Stimulated activated memory B cell treated with anti-CD40 and anti-IgM and Interleukin-4, amounts not matched to agents 10 μg/mL and 1 μg/mL and 100 μg/mL, for 72 hours (primary cell): ENCODE measurements at places on chromosomes 5 and 9.

DNA sequence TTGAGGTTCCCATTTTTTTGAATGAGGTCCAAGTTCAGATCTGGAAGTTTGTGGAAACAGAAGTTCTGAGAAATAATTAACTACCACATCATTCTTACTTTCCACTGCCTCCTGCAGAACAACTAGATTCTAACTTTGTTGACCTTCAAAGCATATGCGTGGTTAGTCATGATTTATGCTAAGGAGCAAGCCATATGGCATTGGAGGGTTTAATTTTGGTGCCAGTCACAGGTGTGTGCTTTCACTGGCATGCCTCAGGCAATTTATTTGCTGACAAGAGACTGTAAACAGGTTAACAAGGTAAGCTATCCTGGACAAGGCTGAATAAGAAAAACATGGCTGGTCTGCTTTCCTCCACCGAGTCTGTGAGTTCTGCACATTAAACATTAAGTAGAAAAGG, 31.5 kb downstream of the HMHB1 start:
- H3K36me3 ChIP-seq: no peaks in the 10 kb centered on the region
- no peak overlapping the region for H3K27ac ChIP-seq
- no peak for ATAC-seq
- no peak overlapping the region for H3K4me3 ChIP-seq

- peaks cover 46% of the 10 kb centered on the region for H3K36me3 ChIP-seq
- peaks cover 22% of the 10 kb centered on the region for H3K4me1 ChIP-seq
- no peak overlapping the region for H3K4me3 ChIP-seq
- no peak overlapping the region for H3K27ac ChIP-seq
Observed at GRCh38 chr5:134893748-134894505, 11.0 kb upstream of the PCBD2 start.

- H3K27ac ChIP-seq: peak overlapping the region; percentile 94
- H3K27me3 ChIP-seq: no peaks in the 10 kb centered on the region
- H3K4me1 ChIP-seq: peaks cover 79% of the 10 kb centered on the region
- no peak overlapping the region for H3K4me3 ChIP-seq
- peaks cover 34% of the 10 kb centered on the region for H3K36me3 ChIP-seq
- ATAC-seq: no peak
Observed at GRCh38 chr5:158755986-158756385, 343.7 kb downstream of the EBF1 start.

DNA sequence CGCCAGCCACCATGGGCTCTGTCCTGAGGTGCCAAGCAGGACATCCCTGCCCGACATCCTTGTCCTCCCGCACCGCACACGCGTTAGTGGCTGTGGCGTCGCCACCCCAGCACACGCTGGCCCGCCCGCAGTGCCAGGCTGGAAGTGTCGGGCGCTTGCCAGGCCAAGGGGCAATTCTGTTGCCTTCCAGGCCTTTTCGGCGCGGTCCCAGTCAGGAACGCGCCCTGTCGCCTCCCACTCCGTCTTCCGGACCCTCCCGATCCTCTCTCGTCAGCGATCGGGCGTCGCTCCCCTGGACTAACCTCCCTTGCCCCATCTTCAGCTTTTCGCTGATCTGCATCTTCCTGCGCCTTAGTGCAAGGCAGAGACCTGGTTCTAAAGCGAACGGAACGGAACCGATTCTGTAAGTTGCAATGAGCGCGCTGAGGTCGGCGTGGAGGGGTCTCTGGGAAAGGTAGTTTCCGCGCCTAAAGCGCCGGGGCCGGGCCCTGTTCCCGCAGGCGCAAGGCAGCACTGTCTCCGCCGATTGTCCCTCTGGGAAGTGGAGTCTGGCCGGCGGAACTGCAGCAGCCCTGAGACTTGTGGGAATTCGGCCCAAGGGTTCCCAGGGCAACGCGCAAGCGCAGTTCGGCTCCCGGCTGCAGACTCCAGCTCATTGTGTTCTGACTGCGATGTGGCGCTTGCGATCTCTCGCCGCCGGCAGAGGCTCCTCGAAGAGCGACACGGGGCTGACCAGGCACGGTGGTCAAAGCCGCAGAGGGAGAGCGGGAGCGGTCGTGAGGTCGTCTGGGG, at the start of gene ZNF454:
TSS of gene ZNF454 (plus strand) at position 630 of the 792 bp plus-strand sequence. CDS start 1,594 bp downstream, outside the sequence.
- H3K4me3 ChIP-seq: no peak within 1 kb of the TSS
- peaks cover 28% of the 10 kb centered on the region for H3K36me3 ChIP-seq
- no peak for ATAC-seq
- no peaks in the 10 kb centered on the region for H3K4me1 ChIP-seq

DNA sequence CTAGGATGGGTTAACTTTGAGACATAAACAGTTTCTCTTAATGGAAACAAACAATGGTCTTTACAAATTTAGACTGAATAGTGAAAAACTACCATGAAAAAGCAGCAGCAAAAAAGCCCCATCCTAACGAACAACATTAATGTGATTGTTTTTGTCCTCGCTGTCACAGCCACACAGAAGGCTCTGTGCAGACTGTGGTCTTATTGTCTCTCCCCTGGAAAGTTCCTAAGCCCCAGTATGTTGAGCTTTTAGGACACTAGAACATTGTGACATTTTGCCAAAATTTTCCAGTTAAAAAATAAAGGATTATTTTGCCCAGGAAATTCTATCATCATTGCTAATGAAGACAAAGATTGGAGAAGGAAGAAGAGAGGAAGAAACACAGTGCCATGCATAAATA, 12.6 kb upstream of the SOWAHA start:
- no peak overlapping the region for H3K27ac ChIP-seq
- no peak overlapping the region for H3K4me3 ChIP-seq
- H3K36me3 ChIP-seq: no peaks in the 10 kb centered on the region
- no peak for ATAC-seq
- H3K27me3 ChIP-seq: peaks cover 60% of the 10 kb centered on the region

GRCh38 chr5:116313366-116313765, 228.5 kb downstream of the COMMD10 start:
- H3K4me3 ChIP-seq: no peak overlapping the region
- H3K27me3 ChIP-seq: no peaks in the 10 kb centered on the region
- peaks cover 92% of the 10 kb centered on the region for H3K36me3 ChIP-seq

- no peaks in the 10 kb centered on the region for H3K36me3 ChIP-seq
- H3K27ac ChIP-seq: no peak overlapping the region
- H3K4me3 ChIP-seq: no peak overlapping the region
- no peaks in the 10 kb centered on the region for H3K4me1 ChIP-seq
- H3K27me3 ChIP-seq: no peaks in the 10 kb centered on the region
Observed at GRCh38 chr9:115717711-115718173, 435.8 kb upstream of the PAPPA start.

GRCh38 chr5:138282920-138283742, 8.7 kb upstream of the GFRA3 start:
- H3K27ac ChIP-seq: no peak overlapping the region
- no peaks in the 10 kb centered on the region for H3K27me3 ChIP-seq
- H3K36me3 ChIP-seq: no peaks in the 10 kb centered on the region
- no peak overlapping the region for H3K4me3 ChIP-seq

GRCh38 chr5:133052317-133053175, 733 bp downstream of the HSPA4 start:
- H3K4me1 ChIP-seq: peaks cover 64% of the 10 kb centered on the region
- no peaks in the 10 kb centered on the region for H3K27me3 ChIP-seq
- peak overlapping the region; percentile 100 for H3K27ac ChIP-seq
- peaks cover 7% of the 10 kb centered on the region for H3K36me3 ChIP-seq

GRCh38 chr5:169875091-169875728, 105.1 kb downstream of the INSYN2B start:
- no peak for ATAC-seq
- H3K4me3 ChIP-seq: no peak overlapping the region
- no peak overlapping the region for H3K27ac ChIP-seq
- peaks cover 56% of the 10 kb centered on the region for H3K36me3 ChIP-seq

GRCh38 chr9:4700932-4701331, 21.6 kb downstream of the CDC37L1 start:
- peaks cover 7% of the 10 kb centered on the region for H3K4me1 ChIP-seq
- peaks cover 26% of the 10 kb centered on the region for H3K36me3 ChIP-seq
- H3K27me3 ChIP-seq: no peaks in the 10 kb centered on the region
- H3K27ac ChIP-seq: peak overlapping the region; percentile 39

GRCh38 chr5:14234204-14234603, 91.1 kb downstream of the TRIO start:
- H3K4me3 ChIP-seq: no peak overlapping the region
- H3K36me3 ChIP-seq: no peaks in the 10 kb centered on the region
- H3K27ac ChIP-seq: no peak overlapping the region
- peaks cover 71% of the 10 kb centered on the region for H3K4me1 ChIP-seq
- H3K27me3 ChIP-seq: no peaks in the 10 kb centered on the region

GRCh38 chr5:73827106-73827450, 201.1 kb downstream of the ARHGEF28 start:
- H3K4me3 ChIP-seq: no peak overlapping the region
- no peaks in the 10 kb centered on the region for H3K27me3 ChIP-seq
- ATAC-seq: no peak
- no peak overlapping the region for H3K27ac ChIP-seq
- H3K36me3 ChIP-seq: no peaks in the 10 kb centered on the region
- no peaks in the 10 kb centered on the region for H3K4me1 ChIP-seq

- no peak for ATAC-seq
- H3K27ac ChIP-seq: no peak overlapping the region
- no peaks in the 10 kb centered on the region for H3K4me1 ChIP-seq
- no peak overlapping the region for H3K4me3 ChIP-seq
- no peaks in the 10 kb centered on the region for H3K27me3 ChIP-seq
Observed at GRCh38 chr9:16075696-16076095, 522.9 kb downstream of the CCDC171 start.

- H3K27me3 ChIP-seq: no peaks in the 10 kb centered on the region
- H3K27ac ChIP-seq: no peak overlapping the region
- no peaks in the 10 kb centered on the region for H3K36me3 ChIP-seq
- no peak for ATAC-seq
- H3K4me3 ChIP-seq: no peak overlapping the region
- no peaks in the 10 kb centered on the region for H3K4me1 ChIP-seq
Observed at GRCh38 chr5:45680950-45681349, 15.2 kb downstream of the HCN1 start.

DNA sequence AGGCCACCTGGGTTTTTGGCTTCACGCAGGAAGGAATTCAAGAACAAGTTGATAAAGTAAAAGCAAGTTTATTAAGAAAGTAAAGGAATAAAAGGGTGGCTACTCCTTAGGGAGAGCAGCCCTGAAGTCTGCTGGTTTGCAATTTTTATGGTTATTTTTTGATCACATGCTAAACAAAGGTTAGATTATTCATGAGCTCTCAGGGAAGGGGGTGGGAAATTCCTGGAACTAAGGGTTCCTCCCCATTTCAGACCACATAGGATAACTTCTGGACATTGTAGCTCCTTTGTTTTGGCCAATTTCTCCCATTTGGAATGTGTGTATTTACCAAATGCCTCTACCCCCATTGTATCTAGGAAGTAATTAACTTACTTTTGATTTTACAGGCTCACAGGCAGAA, 63.9 kb upstream of the SYK start:
- peaks cover 5% of the 10 kb centered on the region for H3K4me1 ChIP-seq
- peaks cover 15% of the 10 kb centered on the region for H3K36me3 ChIP-seq
- no peak for ATAC-seq
- H3K4me3 ChIP-seq: no peak overlapping the region

GRCh38 chr5:126043688-126044087, 379.5 kb upstream of the GRAMD2B start:
- ATAC-seq: no peak
- H3K27me3 ChIP-seq: no peaks in the 10 kb centered on the region
- H3K36me3 ChIP-seq: no peaks in the 10 kb centered on the region

- H3K27me3 ChIP-seq: no peaks in the 10 kb centered on the region
- peak overlapping the region; percentile 10 for H3K27ac ChIP-seq
- ATAC-seq: no peak
Observed at GRCh38 chr5:96968614-96969013, 32.7 kb downstream of the LNPEP start.

DNA sequence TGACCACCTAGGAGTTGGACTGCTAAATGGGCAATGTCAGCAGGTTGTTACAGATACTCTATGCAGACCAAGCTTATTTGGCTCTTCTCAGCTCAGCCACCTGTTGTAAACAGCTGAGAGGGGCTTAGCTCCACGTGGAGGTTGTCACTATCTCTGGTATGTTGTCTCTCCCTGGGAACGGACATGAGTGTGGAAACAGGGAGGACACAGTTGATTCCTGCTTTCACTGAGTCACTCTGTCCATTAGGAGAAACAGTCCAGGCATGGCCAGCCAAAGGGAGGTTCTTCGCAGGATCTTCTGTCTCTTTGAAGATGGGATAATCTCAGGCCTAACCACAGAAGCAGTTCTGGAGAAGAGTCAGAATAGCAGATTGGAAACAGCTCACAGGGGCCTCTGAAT, 121.2 kb downstream of the PALM2AKAP2 start:
- no peaks in the 10 kb centered on the region for H3K27me3 ChIP-seq
- no peak for ATAC-seq

DNA sequence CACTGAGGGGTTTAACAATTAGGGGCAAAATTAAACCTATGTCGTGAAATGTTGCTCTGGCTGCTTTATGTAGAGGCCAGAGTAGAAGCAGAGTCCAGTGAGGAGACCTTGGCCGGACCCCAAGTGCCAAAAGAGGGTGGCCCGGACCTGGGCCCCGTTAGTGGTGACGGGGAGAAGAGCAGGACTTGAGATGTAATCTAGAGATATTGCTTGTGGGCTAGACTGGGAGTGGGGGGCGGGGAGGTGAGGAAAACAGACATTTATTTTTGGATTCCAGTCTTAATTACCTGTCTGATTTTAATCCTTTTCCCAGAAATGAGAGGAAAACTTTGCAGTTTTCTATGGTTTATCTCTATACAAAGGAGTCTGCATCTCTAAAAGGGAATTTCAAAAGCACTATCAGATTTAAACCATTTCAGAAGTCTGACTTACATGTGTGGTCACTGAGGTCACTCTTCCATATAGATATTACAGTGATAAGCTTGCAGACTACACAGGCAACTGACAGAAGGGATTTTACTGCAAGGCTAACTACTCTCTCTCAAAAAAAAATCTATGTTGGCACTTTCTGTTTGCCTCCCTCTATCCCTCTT, 108.1 kb downstream of the MED27 start:
- no peak overlapping the region for H3K27ac ChIP-seq
- no peaks in the 10 kb centered on the region for H3K27me3 ChIP-seq
- H3K36me3 ChIP-seq: peaks cover 31% of the 10 kb centered on the region

DNA sequence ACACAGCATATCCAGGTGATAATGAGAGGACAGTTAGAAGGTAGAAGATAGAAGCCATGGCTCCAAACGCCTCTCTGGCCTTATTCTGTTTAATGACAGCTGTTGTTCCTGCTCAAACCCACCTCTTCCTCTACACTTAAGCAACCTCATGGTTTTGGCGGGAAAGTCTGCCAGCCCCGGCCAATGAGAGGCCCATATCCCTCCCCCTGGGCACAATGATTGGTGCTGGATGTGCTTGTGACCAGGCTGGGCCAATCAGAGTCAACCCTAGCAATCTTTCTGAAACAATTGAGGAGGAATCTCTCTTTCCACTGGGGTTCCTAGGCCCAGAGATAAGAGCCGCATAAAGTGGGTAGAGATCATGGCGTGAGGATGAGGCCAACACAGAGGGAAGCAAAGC, 4.8 kb upstream of the GFI1B start:
- no peak for ATAC-seq
- H3K4me1 ChIP-seq: peaks cover 14% of the 10 kb centered on the region
- no peaks in the 10 kb centered on the region for H3K36me3 ChIP-seq
- no peak overlapping the region for H3K27ac ChIP-seq
- H3K27me3 ChIP-seq: peaks cover 74% of the 10 kb centered on the region

- no peak for ATAC-seq
- no peak overlapping the region for H3K27ac ChIP-seq
- no peaks in the 10 kb centered on the region for H3K36me3 ChIP-seq
- no peak overlapping the region for H3K4me3 ChIP-seq
- H3K4me1 ChIP-seq: no peaks in the 10 kb centered on the region
Observed at GRCh38 chr5:179668391-179668790, 12.4 kb downstream of the CBY3 start.
